ENCODE measurements at places on chromosomes 11 and 22.

DNA sequence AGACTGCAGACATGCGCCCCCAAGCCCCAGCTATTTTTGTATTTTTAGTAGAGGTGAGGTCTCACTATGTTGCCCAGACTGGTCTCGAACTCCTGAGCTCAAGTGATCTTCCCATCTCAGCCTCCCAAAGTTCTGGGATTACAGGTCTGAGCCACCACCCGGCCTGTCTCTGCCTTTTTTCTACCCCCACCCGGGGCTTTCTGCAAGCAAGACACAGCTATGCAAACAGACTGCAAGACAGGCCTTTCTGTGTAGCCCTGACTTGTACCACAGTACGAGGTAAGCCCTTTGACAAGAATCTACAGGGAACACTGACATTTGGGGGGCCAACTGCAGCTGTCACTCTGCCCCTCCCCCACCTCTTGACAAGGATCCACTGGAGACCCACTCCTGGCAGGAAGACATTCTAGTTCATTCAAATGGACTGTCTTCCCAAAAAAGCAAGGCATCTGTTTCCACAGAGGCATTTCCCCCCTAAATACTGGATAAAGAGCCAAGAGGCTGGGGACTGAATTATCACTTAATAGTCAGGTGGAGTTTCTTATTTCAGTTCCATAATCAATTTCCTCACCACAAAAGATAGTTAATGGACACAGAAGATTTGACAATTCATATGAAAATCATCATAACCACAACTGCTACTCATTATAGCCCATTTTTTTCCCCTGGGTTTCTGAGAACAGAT lies 118.2 kb downstream of the ABTB2 start:
- no peak for DNase-seq

DNA sequence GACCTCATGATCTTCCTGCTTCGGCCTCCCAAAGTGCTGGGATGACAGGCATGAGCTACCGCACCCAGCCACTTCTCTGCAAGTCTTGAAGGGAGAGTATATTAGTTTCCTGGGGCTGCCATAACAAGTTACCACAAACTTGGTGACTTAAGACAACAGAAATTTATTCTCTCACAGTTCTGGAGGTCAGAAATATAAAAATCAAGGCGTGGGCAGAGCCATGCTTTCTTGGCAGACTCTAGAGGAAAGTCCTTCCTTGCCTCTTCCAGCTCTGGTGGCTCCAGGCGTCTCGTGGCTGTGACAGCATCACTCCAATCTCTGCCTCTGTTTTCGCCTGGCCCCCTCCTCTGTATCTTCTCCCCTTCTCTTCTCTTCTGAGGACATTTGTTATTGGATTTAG lies 110.2 kb upstream of the NAV2 start:
- DNase-seq, result no peak

- DNase-seq, result peak; percentile 86
These were observed 84.1 kb upstream of the BARX2 start for GRCh38 chr11:129291546-129291945.

DNA sequence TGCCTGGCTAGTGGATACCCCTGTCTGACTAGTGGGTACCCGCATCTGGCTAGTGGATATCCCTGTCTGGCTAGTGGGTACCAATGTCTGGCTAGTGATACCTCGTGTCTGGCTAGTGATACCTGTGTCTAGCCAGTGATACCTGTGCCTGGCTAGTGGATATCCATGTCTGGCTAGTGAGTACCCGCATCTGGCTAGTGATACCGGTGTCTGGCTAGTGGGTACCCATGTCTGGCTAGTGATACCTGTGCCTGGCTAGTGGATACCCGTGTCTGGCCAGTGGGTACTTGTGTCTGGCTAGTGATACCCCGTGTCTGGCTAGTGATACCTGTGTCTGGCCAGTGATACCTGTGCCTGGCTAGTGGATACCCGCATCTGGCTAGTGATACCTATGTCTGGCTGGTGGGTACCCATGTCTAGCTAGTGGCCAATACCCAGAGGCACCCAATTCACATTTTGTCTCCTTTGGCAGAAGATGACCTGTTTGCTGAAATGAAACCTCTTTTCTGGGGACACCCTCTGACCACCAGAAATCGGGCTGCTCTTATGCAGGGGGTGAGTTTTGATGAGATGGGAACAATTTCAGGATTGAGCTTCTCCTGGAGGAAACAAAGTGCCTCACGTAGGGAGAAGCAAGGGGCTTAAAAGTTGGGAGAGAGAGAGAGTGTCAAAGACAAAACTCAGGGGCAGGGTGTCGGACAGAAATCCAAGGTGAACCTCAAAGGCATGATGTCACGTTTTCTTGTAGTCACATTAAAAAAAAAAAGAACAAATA lies 63.4 kb downstream of the SMIM38 start:
- DNase-seq, result no peak

Measured in T47D (cell line).